ENCODE measurements at places on chromosomes 4 and X.
A peak's percentile ranks its signal among the peaks of the same experiment; 100 is the strongest.

- no peak for DNase-seq
Measured at GRCh38 chr4:152283801-152284470, 252.0 kb downstream of the FBXW7 start.

DNA sequence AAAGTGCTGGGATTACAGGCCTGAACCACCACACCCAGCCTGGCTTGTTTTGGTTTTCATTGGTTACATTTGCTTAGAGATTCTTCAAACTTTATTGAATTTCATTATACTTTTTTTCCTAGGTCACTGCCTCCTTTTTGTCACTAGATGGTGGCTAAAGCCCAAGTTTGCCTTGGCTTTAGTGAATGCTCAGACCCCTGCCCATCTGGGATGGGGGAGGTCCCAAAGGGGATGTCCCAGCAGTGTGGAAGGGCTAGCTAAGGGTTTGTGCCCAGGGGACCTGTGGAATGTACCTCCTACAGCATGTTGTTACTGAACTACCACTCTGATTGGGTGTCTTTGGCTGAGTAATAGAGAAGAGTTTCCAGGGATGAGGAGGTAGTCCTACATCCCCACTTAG, 58.4 kb downstream of the CEP135 start:
- no peak for DNase-seq

- no peak for DNase-seq
Measured at GRCh38 chr4:86558258-86558657, 35.9 kb upstream of the PTPN13 start.

GRCh38 chr4:76182463-76182862, 31.2 kb downstream of the SCARB2 start:
- DNase-seq: no peak

DNA sequence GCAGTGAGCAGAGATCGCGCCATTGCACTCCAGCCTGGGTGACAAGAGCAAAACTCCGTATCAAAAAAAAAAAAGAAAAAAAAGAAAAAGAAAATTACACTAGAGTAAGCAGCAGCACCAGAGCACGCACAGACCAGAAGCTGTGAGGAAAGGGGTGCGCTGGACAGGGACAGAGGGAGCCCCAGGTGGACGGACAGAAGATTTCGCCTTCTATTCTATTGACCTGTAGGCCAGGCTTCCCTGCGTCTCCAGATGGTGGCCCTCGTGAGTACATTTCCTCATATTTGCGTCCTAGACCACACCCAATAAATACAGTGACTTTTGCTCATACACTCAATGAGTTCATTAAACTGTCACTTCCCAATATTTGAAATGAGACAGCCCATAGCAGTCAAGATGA, 19.1 kb downstream of the MTNR1A start:
- no peak for DNase-seq

- DNase-seq: no peak
Measured at GRCh38 chr4:16461362-16461761, 235.1 kb upstream of the TAPT1 start.

DNA sequence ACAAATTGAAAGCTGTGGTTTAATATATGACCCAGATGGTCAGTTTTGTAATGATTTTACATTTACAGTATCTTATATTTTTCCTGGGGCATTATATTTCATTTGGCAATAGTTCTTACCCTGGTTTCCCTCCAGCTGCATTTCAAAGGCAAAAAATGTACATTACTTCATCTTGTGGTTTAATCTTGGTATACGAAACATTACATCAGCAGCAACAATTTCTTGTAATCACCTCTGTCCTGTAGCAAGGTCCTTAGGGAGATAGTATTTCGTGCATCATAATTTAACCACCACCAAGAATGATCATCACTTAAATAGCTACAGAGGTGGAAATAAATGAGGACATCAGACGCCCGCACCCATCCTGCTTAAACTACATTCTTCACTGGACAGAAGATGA, 48.8 kb downstream of the HS6ST2 start:
- no peak for DNase-seq

GRCh38 chrX:15511563-15511962, 11.0 kb downstream of the BMX start:
- no peak for DNase-seq

DNA sequence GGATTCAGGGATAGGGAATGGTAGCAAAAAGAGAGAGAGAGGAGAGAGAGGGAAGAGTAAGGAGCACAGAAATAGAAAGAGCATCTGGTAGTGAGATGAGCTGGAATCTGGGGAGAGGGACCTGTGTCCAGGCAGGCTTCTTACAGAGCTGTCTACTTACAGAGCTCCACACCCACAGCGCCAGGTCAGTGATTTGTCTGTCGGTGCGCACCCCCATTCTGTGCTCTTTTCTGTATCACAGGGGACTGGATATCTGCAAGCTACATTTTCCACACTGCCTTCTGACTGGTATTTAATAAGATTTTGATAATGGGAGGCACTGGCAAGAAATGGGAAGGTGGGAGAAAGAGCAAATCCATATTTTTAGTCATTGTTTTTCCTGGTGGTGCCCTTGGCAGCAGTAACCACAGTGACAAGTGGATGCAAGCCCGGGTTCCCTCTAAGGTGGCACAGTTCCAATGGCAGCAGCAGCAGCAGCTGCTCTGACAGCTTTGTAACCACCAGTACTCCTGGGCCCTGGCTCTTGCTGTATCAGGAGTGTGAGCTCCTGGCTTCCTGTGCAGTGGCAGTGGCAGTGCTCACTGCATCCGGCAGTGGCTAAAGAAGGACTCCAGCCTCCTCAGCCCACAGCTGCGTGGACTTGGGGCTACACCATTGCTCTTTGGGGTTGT, 300.5 kb downstream of the TRIML1 start:
- peak; percentile 66 for DNase-seq

GRCh38 chr4:25638221-25638601, 17.4 kb upstream of the SLC34A2 start:
- DNase-seq: no peak

GRCh38 chr4:125958519-125958918, 643.8 kb downstream of the FAT4 start:
- DNase-seq: no peak

DNA sequence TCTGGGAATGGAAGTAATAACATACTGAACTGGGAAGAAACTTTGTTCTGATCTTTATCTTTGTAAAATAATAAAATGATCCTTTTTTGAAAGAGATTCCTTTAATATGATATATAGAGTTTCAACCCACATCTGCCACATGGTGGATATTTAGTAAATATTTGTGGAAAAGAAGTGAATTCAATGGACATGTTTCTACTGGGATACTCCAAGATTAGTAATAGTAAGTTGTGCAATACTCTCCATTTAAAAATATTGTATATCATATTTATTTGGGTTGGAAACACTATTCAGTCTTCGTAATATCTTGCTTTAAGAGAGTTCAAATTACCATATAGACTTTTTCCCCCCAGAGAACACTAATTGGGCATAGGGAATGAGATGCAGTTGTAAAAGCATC, 17.8 kb upstream of the ARSJ start:
- DNase-seq: no peak

DNA sequence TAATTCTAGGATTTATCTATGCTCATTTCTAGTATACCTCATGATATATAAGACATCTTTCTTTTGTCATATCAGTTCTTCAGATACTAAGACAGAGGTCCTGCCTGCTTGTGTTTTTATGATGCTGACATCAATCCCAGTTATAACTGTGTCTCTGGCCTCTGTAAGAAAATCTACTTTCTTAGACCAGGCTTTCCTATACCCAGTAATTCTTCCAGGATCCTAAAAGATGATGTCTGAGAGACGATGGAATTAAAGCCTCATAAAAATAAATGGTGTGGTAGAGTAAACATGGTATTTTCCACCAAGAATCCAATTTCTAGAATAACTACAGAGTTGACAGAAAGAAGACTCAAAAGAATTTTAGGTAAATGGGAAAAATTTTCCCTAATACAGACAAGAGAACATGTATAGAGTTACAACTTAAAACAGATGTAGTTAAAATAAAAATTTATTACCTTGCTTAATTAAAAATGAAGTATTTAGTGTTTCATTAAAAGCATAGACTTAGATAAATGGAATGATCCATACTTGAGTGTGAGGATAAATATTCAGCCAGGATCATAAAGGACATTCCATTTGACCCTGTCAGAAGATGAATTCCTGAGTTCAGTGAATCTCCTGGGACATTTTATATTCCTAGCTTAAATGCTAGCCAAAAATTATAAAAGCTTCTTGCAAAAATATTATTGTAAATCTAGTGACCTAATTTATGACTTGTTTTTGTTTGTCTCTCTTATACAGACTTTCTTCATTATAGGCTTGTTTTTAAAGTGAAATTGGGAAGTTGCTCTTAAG, 137.4 kb downstream of the PDLIM5 start:
- no peak for DNase-seq

- no peak for DNase-seq
Measured at GRCh38 chrX:105781804-105782203, 40.5 kb upstream of the NRK start.

- no peak for DNase-seq
Measured at GRCh38 chrX:125150231-125150630, 169.4 kb upstream of the TEX13C start.

- DNase-seq: no peak
Measured at GRCh38 chr4:20017777-20018115, 234.0 kb upstream of the SLIT2 start.

- DNase-seq: no peak
Measured at GRCh38 chr4:163132469-163133218, 34.0 kb downstream of the NAF1 start.

- no peak for DNase-seq
Measured at GRCh38 chr4:26048950-26049349, 134.9 kb downstream of the SMIM20 start.

GRCh38 chrX:51496501-51497291, at the start of gene NUDT11:
TSS of gene NUDT11 (minus strand) at chrX:51496592. CDS start at chrX:51496444, 148 bp downstream.
- no peak for DNase-seq

DNA sequence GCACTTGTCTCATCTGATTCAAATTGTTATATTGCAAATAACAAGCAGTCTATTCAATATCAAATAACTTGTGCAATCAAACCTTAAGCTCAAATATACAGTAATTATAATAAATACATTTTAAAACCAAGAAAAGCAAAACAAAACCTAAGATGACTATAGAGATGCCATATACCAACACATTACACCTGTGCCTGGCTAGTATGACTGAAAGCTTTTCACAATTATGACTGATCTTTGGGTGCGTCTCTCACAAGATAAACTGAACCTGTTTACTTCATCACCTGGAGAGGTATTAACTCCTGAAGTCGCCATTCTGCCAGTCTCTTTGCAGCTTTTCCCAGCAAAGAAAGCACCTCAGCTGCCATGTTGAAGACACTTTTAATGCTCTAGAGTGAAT, 41.3 kb downstream of the ACSL4 start:
- DNase-seq: no peak

DNA sequence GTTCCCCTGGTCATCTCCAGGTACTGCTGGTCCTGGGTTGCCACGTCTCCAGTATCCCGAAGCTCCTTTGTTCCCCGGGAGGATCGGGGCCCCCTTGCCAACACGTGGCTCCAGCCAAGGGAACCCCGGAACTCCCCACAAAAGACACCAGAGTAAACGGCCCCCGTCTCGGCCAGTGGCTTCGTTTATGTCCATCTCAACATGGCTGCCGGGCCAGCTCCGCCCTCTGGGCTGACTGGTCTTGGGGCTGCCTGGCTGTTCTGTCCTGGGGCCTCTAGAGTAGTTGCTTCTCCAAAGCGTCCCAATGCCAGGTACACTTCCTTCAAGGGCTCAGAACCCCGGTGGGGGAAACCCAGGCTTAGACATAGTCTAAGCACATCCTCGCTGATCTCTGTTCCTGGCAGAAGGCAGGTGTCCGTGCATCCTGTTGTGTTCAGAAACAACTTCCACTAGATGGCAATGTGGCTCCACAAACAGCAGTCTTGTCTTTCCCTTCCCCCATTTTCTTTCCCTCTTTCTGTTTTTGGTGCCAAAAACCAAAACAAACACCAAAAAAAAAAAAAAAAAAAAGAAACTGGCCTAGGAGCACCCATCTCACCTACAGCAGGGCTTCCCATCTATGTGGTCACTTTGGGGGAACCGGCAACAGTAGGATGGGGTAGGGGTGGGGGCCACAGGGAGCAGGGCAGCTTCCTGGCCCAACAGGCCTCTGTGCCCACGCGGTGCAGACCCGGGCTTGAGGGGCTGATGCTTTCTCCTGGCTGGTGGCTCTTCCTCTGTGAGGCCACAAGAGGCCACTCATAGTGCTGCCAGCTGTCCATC, 35.3 kb downstream of the NBDY start:
- no peak for DNase-seq

- no peak for DNase-seq
Measured at GRCh38 chrX:23792861-23793553, 10.0 kb downstream of the SAT1 start.

GRCh38 chr4:113593400-113594230, 167.9 kb downstream of the CAMK2D start:
- no peak for DNase-seq

- DNase-seq: no peak
Measured at GRCh38 chrX:11867610-11868345, 109.7 kb downstream of the MSL3 start.

GRCh38 chr4:177681902-177682301, 239.7 kb upstream of the AGA start:
- no peak for DNase-seq

GRCh38 chr4:182555997-182556418, 312.8 kb downstream of the TENM3 start:
- DNase-seq: no peak

- no peak for DNase-seq
Measured at GRCh38 chr4:3412257-3413020, 29.3 kb upstream of the HGFAC start.

DNA sequence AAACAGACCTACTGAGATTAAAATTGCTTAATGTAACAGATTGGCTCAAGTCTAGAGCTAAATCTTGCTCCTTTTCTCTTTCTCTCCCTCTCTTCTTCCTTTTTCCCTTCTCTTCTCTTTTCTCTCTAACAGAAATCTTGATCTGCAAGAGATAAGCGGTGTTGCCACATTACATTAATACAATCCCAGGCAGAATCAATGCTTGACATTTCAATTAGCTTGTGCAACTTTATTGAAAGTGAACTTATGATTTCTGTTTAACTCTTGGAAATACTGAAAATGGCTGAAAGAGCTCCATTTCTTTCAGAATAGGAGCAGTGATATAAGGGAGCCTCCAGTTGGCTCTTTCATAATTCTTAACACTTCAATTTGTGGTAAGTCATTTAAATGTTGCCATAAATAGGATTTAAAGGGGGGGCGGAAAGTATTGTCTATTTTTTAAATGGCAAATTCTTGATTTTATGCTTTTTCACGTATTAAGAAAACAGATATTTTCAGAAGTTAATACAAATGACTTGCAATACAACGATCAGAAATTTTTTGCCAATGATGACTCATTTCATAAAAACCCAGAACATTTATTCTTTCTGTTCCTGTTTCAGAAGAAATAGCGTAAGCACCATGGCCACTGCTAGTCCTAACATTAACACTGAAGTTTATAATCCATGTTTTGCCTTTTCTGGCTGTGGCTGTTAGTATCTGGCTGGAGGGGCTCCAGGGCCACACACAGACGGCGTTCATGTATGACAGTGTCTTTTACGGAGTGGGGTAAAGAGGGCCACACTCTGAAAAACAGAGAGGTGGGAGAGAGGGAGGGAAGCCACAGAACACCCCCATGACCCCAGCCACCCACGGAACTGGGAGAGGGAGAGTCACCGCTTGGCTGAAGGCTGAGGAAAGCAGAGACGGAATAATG, 115.7 kb upstream of the FAT1 start:
- no peak for DNase-seq

GRCh38 chr4:40576651-40577480, 52.8 kb downstream of the RBM47 start:
- no peak for DNase-seq

- no peak for DNase-seq
Measured at GRCh38 chrX:96170626-96171025, 514.0 kb upstream of the DIAPH2 start.

GRCh38 chr4:182144626-182145333, 98.4 kb upstream of the TENM3 start:
- DNase-seq: no peak
